Stimulated activated CD4-positive, alpha-beta T cell treated with anti-CD3 and anti-CD28 coated beads, Interleukin-15, amount 100 ng/mL, for 1 hour (primary cell): ENCODE measurements at places on chromosomes 1 and 21.

DNA sequence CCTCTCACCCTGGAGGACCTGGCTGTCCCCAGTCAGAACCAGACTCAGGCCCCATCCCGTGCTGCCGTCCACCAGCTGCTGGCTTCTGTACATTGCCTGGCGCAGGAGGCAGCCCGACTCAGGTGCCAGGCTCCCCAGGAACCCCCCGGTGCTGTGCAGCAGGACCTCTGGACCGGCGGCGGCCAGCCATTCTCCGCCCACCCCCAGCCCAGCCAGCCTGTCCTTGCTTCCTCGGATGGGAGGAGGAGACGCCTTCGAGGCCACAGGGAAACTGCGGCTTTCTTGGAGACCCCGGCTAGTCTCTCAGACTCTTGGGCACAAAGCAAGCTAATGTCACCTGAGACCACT, 4.4 kb downstream of the C1orf167 start:
- DNase-seq: no peak

- no peak for DNase-seq
These were observed 249.1 kb upstream of the PTBP2 start for GRCh38 chr1:96472471-96472870.

GRCh38 chr1:200934676-200935245, 40.1 kb downstream of the INAVA start:
- DNase-seq: no peak

DNA sequence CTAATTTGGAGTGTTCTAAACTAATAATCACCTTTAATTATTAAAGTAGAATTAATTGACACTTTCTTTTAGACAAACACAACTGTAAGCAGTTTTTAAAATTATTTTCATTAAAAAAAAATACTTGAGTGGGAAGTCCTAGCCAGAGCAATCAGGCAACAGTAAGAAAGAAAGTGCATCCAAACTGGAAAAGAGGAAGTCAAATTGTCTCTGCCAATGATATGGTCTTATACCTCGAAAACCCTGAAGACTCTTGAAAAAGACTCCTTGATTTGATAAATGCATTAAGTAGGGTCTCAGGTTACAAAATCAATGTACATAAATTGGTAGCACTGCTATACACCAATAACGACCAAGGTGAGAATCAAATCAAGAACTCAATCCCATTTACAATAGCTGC, 83.0 kb upstream of the GADD45A start:
- DNase-seq: no peak

GRCh38 chr1:178627037-178627436, 98.0 kb upstream of the RALGPS2 start:
- no peak for DNase-seq

GRCh38 chr1:58950897-58951296, 167.1 kb upstream of the JUN start:
- DNase-seq: no peak

- no peak for DNase-seq
These were observed 49.3 kb upstream of the JUN start for GRCh38 chr1:58833166-58833565.

GRCh38 chr1:156160743-156161171, 7.4 kb downstream of the SEMA4A start:
- peak; percentile 69 for DNase-seq

GRCh38 chr21:15408089-15408488, 321.7 kb upstream of the USP25 start:
- DNase-seq: no peak

- no peak for DNase-seq
These were observed 643.3 kb downstream of the NPHP4 start for GRCh38 chr1:5348732-5349465.

GRCh38 chr1:70528590-70529333, 117.7 kb downstream of the CTH start:
- no peak for DNase-seq

GRCh38 chr1:174964261-174964971, 35.3 kb upstream of the CACYBP start:
- no peak for DNase-seq

DNA sequence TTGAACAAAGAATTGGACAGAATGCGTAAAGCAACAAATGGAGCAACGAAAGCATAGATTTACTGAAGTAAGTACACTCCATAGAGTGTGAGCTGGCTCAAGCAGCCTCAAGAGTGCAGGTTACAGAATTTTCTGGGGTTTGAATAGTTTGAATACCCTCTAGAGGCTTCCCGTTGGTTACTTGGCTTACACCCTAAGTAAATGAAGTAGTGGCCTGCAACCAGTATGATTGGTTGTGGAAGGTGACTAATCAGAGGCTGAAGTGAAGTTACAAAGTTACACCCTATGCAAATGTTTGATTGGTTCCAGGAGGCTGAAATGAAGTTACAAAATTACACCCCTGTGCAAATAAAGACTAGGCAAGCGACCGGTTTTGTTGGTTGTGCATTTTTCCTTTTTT, 10.9 kb downstream of the TCEANC2 start:
- DNase-seq: no peak

- no peak for DNase-seq
These were observed 143.9 kb upstream of the HMGB4 start for GRCh38 chr1:33719771-33720670.

DNA sequence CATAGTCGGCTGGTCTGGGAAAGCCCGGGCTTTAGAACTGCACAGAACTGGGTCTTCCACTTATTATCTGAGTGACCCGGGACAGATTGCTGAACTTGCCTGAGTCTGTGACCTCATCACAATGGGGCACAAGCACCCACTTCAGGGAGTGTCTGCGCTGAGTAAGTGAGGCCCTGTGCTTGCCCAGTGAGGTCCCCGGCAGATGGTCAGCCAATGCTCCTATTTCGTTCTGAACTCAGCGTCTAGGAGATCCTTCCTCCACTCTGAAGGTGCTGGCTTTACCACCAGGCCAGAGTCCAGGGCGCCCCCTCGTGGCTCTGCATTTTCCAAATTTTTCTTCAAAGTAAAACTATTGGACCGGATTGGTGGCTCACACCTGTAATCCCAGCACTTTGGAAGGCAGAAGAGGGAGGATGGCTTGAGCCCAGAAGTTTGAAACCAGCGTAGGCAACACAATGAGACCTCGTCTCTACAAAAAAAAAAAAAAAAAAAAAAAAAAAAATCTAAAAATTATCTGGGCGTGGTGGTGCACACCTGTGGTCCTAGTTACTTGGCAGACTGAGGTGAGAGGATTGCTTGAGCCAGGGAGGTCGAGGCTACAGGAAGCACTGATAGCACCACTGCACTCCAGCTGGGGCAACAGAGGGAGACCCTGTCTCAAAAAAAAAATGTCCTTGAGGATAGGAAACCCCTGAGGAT, 61.7 kb downstream of the FCRL5 start:
- peak; percentile 33 for DNase-seq

DNA sequence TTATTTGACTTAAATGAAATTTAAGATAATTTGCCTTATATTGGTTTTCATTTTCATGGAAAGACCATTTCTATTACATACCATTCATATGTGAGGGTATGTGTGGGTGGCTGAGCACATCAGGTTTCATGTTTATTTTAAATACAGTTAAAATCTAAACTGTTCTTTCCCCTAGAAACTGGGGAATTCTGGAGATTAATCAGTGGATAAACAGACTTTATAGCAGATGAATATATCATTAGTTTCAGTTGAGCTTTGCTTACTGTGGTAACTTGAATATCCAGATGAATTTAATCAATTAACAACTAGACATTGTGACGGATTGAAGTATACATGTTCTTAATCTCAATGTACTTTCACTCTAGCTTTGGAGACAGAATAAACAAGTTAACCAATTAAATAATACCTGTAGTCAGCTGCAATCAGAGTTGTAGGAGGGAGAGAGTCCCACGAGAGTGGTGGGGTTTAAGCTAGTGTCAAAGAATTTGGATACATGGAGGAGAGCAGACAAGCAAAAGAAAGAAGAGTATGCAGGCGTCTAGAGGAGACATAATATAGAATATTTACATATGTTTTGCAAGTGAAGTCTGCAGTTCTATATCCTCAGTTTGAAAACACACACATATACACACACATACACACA, 97.6 kb downstream of the PDE4B start:
- no peak for DNase-seq
